ENCODE measurements at places on chromosomes 1 and 21.
A peak's percentile ranks its signal among the peaks of the same experiment; 100 is the strongest.

GRCh38 chr1:220335668-220336067 lies 63.4 kb upstream of the RAB3GAP2 start:
- DNase-seq, result no peak

- no peak for DNase-seq
Measured at GRCh38 chr1:24195874-24196273, 8.8 kb upstream of the IFNLR1 start.

DNA sequence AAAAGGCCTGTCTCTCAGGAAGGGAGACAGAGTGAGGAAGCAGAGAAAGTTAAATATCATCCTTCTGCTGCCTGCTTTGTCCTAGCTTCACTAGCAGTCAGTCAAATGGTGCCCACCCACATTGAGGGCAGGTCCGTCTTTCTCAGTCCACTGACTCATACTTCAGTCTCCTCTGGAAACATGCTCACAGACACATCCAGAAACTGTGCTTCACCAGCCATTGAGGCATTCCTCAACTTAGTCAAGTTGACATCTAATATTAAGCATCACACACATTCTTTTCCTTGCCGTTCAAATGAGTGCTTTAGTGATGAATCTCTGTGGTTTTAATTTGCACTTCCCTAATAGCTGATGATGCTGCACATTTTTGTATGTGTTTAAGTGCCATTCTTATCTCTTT lies 777.8 kb upstream of the PRMT6 start:
- DNase-seq, result no peak

DNA sequence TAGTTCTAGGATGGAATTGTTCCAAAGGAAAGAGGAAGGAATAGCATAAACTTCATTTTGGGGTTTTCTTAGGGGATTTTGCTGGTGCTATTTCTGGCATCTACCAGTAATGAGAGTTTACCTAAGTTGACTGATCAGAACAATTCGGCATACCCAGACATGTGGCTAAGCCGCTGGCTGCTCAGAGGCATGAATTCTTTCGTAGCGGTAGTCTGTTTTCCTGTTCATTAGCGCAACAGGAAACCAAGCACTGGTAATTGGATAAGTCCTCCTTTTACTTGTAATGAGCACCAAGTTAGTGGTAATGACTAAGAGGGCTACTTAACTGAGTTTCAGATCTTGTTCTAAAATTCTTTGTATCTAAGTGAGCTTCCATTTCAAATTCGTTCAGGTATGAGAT lies 38.6 kb downstream of the C21orf91 start:
- DNase-seq, result no peak

GRCh38 chr1:20308569-20308968 lies 17.9 kb downstream of the VWA5B1 start:
- DNase-seq, result no peak

DNA sequence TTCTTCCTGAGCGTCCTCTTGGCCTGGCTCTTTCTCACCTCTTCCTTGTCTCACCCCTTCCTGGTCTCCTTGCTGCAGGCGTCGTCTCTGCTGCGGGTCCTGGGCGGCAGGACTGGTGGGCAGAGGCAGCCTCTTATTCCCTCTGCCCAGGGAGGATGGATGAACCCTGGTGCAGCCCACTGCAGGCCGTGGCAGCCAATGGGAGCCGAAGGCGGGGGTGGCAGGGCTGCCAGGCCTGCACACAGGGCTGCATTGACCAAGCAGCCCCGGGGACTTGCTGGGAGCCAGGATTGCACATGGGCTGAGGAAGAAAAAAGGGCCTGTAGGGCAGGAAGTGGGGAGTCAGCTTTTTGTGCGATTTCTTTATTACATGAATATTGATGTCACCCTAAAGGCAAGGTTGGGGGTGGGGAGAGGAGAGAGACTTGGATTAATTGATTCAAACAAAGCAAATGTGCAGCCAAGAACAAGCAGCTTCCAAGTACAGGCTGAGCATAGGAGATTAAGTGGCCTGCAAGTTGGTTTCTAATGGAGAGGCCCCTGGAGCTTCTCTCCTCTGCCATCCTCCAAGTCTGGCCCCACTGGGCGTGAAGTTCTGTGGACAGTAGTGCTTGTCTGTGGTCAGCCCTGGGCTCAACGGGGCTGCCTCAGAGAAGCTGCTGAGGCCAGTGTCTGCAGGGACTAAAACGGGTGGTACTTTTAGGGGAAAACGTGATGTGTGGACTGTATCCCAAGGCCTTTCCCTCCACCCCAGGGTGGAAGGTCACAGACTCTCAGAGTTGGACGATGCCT lies at the start of gene S100B:
TSS of gene S100B (minus strand) at position 108 of the 792 bp plus-strand sequence. CDS start 2,667 bp downstream, outside the sequence.
- DNase-seq, result no peak

GRCh38 chr1:15488371-15488770 lies 12.5 kb downstream of the CELA2B start:
- no peak for DNase-seq

- no peak for DNase-seq
Measured at GRCh38 chr1:64861611-64862010, 104.7 kb downstream of the JAK1 start.

DNA sequence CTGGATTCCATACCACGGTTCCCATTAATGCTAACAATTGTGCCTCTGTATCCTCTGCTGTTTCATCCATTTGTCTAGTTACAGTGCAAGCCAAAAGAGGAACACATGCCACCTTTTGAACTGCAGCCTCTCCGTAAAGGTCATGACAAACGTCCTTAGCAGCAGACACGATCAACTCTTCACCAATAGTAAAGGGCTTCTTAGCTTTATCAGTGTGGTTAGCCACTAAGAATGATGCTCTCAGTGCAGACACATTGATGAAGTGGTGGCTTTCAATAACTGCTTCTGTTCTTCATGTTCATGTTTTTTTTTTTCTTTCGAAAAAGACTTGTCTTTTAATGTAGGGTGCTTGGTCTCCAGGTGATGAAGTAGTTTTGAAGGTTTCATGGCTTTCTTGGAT lies 14.3 kb downstream of the XPR1 start:
- DNase-seq, result no peak

GRCh38 chr1:222071387-222071786 lies 329.5 kb upstream of the DUSP10 start:
- no peak for DNase-seq

DNA sequence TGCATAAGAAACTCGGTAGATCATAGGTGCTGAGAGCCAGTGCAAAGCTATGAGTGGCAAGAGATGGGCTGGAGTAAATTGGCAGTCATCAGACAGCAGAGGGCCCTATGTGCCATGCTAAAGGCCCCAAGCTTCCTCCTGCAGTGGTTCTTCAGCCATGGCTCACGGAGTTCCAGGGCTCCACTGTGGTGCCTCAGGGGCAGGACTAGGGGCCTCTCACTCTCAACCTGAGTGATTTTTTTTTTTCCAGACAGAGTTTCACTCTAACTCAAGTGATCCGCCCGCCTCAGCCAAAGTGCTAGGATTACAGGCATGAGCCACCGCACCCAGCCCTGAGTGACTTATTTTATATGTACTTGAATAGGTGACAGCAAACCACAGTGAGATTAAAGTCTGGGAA lies 10.4 kb upstream of the GJA8 start:
- DNase-seq, result peak; percentile 37

DNA sequence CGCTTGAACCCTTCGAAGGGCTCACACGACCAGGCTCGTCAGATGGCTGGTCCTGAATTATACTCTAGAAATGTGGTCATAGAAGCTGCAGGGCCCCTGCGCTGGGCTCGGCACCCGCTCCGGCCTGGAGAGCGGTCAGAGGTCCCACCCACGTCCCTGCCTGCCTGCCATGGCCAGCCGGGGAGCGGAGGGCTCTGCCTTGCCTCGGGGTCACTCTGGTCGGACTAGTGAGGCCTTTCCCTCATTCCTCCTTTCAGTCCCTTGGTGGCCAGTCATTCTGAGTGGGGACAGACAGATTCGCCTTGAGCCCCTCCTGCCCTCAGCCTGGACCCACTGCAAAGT lies 529 bp upstream of the MARCKSL1 start:
- DNase-seq, result no peak

- no peak for DNase-seq
Measured at GRCh38 chr1:201905234-201905890, 16.7 kb downstream of the SHISA4 start.

- DNase-seq, result peak; percentile 90
Measured at GRCh38 chr1:14923727-14924452, 229.7 kb upstream of the TMEM51 start.

DNA sequence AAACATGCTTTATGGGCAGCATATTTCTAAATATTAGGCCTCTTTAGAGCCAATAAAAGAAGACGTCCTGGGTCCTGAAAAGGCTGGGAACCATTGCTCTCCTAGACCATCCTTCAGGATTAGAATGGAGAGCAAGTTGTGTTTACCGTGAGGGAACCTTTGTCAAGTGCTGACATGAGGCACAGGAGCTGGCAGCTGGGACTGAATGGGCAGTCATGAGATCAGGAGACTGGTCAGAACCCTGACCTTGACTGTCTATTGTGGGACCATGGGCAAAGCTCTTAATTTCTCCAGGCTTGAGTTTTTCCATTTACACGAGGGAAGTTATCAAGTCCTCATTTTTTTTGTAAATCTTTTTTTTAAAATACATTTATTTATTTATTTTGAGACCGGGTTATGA lies 5.2 kb downstream of the PFKFB2 start:
- DNase-seq, result no peak

GRCh38 chr1:91335603-91336002 lies 69.0 kb downstream of the HFM1 start:
- DNase-seq, result no peak

DNA sequence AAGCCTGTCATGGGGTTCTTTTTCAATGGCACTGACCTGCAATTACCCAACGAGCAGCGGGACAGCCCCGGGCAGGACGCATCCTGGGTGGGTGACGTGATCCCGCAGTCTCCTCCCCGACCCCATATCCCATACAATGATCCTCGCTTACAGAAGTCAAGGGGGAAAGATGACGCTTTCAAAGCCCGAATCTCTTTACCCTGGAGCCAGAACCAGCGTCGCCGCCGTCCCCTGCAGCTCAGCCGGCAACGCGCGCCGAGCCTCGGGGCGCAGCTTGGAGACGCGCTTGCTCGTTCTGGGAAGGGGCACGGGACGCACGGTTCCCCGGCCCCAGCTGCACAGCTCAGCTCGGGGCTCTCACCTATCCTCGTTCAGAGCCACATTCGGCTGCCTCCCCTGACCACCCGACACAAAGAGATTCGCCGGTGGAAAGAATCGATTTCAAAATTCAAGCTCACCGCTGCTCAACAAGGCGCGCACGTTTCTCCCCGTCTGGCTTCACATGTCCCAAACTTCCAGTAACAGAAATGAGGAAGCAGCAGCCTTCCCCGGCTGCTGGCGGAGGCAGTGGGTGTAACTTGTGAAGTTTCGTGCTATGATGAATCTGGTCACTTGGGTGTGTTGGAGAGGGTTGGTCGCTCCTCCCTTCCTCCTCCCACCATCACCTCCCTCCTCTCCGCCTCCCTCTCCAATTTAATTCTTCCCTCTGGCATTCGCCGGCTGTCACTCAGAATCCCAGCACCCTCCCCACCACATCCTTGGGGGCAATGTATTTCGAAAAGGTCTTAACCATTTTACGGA lies at the start of gene TIAM1:
TSS of gene TIAM1 (minus strand) at position 582 of the 801 bp plus-strand sequence. CDS start 77,289 bp downstream, outside the sequence.
- peak; percentile 90 for DNase-seq

DNA sequence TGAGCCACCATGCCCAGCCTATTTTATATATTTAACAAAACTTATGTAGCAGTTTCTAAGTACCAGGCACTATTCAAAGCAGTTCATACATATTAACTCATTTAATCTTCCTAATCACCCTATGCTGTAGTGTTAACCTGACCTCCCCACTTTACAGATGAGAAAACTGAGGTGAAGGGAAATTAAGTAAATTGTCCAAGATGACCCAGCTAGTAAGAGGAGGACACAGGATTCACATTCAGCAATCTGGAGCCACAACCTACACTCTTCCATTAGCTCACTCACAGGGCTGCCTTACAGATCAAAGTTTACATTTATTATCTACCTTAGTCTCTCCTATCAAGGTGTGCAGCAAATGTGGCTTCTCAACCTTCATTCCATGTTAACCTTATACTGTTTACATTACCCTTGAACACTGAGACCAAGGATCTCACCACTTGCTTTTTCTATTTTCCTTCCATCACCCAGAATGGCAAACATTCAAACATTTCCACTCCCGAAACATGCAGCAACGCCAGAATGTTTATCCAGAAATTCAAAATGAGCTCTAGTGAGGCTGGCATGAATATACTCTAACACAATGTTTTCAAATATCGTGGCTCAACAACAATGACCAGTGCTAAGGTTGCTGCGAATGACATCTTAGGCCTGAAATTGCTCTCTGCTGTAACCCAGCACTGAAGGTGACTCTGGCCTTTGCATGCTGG lies 24.5 kb downstream of the HIVEP3 start:
- DNase-seq, result no peak

DNA sequence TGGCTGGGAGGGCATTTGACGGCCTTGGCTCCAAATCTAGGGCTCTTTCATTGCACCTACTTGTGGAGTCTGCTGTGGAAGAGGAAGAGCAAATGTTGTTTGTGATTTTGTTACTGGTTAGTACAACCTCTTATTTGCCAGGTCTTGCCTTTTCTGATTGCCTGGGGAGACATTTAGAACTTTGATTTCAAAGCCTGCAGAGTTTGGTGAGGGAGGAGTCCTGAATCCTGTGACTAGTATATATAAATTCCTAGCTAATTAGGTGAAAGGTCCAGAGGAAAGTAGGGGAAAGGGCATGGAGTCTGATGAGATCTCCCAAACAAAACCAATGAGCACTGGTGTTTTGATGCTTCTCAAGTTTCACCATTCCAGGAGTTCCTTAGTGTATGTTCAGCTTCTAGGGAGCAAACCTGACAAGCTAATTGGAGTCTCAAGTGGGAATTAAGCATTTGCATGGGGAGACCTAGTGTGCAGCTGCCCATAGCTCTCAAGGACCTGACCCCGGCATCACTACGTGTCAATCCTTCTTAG lies 5.1 kb upstream of the HMGCS2 start:
- no peak for DNase-seq

DNA sequence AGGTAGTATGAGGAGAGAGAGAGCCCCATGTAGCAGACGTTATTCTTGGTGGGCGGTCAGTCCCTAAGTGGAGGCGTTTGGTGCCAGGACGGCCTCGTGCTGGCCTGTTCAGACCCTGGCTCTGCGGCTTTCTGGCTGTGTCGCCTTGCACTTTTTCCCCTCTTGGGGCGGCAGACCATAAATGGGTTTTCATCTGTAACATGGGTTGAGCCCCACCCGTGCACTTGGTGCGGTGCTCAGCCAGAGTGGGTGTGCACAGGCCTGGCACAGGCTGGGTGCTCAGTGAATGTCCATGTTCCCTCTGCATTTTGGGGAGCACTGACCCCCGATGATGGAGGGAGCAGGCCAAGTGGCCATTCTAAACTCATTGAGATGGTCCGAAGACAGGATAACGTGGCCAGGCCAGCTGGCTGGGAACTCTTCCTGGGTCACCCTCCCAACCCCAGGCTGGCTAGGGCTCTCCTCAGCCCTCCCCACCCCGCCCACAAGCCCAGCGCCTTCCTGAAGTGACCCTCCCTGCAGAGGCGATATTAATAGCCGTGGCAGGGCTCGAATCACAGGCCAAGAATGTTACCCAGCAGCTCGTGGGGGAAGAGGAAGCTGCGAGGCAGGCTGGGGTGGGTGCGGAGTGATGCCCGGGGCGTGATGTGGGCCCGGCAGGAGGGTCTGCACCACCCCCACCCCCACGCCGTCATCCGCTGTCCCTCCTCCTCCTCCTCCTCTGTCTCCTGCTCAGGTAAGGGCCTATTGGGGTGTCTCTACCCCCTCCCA lies 78.5 kb downstream of the ARHGEF10L start:
- DNase-seq, result peak; percentile 20

Data from urothelium cell line (cell line).